ENCODE measurements at places on chromosomes 4 and X.

DNA sequence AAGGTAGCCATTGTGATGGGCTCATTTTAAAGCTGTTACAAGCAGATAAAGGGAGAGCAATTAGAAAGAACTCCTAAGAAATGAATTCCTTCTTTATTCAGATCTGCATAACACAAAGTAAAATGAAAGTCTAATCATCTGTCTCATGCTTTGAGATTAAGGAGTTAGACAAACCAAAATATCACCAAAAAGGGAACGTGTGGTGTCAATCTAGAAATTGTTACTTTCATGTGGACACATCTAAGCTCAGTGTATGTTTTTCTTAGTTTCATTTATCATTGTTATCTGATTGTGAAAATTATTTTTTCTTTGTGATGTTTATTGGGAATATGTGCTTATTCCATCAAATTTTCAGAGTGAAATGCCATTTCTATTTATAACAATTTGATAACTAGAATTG lies 80.3 kb downstream of the BANK1 start:
- no peak for DNase-seq

GRCh38 chr4:94711635-94712034 lies 46.1 kb upstream of the BMPR1B start:
- no peak for DNase-seq

DNA sequence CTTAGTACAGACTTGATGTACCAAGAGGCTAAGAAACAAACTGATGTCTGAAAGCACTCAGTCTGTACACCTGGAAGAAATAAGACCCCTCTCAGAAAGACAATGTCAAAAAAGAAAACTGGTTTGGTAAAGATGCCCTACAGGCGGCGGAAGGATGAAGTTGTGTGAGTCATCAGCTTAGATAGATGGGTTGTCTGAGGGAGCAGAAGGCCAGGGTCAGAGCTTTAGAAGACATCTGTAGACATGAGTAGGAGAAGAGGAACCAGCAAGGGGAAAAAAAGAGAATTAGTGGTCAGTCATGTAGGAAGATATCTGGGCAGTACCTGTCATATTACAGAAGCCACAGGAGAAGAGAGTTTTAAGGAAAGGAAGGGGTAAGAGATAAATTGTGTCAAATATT lies 8.3 kb downstream of the SRPX2 start:
- no peak for DNase-seq

DNA sequence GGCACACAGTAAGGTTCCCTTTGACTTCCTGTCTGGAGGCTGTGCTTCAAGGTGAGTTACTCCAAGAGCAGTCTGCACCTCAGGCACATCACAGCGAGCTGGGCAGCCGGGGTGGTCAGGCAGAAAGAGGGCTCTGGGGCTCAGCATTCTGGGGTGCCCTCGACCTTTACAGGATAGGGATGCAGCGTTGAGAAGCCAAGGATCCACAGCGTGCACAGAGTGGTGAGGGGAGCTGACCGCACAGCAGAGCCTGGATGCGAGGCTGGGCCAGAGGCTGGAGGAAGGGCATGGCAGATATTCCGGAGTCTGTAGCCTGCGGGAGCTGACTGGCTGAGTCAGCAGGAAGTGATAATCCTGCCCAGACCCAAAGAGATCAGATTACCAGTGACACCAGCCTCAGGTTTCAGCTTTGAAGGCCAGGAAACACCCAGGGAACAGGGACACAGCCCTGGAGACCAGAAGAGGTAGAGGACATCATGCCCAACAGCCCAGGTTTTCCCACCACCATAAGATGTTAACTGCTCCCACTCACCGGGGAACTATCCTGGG lies 38.4 kb upstream of the PDLIM3 start:
- DNase-seq, result no peak

DNA sequence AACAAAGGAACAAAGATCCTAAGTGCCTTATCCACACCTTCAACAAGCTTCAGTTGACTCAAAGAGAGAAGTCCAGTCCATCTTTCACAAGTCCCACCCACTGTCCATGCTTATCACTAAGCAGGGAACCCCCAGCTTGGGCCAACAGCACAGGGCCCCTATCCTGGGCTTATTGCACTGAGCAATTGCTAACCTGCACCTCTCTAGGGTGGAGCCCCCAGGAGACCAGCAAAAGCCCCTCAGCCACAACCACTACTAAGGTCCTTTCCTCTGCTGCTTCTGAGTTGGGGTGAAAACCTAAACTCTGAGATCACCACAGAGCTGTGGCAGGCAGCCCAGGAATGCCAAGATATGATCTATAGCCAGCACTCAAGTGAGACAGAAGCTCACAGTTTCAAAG lies 96.7 kb upstream of the PBDC1 start:
- DNase-seq, result no peak

- DNase-seq, result no peak
These were observed 127.0 kb downstream of the STOX2 start for GRCh38 chr4:184032091-184032490.

DNA sequence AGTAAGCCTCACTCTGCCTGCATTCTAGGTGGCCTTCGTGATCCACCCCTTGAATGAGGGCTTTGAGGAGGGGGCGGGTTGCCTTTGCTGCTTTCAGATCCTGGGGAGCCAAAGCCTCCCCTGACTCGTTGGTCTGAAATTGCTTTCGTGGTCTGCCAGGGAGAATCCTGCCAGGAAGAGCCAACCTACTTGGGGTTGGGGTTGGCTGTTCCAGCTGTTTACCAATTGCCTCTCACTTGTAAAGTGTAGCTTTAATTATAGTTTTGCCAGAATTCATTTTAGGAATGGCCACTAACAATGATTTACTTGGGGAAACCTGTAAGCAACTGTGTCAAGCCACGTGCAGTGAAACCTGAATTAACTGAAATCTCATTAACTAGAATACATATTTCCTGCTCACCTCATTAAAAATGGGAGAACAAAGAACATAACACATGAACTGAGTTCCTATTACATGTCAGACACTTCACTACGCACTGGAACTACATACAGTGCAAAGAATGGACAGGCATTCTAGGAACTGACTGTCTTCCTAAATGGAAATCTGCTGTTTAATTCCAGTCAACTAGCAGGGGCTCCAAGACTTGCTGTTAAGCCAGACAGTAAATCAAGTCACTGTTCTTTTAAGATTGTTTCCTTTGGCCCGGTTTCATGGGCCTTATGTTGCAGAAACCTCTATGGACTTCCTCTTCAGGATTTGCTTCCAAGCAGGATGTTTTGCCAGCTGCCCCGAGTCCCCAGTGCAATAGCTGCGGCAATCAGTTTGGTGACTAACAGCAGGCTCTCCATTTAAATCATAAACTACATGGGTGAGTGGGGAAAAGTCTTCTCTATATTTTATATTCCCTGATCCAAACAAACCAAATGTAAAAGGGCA lies 16.4 kb upstream of the NKRF start:
- DNase-seq, result no peak

- DNase-seq, result no peak
These were observed 55.5 kb downstream of the PJA1 start for GRCh38 chrX:69109706-69110105.

- no peak for DNase-seq
These were observed 106.8 kb downstream of the STOX2 start for GRCh38 chr4:184011826-184012380.

DNA sequence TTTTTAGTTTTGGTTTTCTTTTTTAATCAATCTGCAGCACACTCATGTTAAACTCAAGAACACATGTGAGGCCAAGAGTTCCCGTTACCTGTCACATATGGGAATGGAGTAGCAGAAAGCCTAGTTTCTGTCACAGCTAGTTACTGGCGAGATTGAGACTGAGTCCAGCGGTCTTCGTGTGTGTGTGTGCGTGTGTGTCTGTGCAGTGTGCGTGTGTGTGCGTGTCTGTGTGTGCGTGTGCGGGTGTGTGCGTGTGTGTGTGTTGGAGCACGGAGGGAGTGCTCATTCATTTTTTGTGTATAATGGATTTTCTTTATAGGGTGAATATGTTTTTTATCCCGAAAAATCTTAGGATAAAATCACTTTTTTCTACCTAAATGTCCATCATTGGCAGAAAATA lies 19.2 kb downstream of the F11 start:
- DNase-seq, result no peak

GRCh38 chr4:183353557-183353956 lies 31.3 kb upstream of the CLDN24 start:
- DNase-seq, result no peak

- DNase-seq, result no peak
These were observed 47.2 kb downstream of the MAOA start for GRCh38 chrX:43703211-43703791.

DNA sequence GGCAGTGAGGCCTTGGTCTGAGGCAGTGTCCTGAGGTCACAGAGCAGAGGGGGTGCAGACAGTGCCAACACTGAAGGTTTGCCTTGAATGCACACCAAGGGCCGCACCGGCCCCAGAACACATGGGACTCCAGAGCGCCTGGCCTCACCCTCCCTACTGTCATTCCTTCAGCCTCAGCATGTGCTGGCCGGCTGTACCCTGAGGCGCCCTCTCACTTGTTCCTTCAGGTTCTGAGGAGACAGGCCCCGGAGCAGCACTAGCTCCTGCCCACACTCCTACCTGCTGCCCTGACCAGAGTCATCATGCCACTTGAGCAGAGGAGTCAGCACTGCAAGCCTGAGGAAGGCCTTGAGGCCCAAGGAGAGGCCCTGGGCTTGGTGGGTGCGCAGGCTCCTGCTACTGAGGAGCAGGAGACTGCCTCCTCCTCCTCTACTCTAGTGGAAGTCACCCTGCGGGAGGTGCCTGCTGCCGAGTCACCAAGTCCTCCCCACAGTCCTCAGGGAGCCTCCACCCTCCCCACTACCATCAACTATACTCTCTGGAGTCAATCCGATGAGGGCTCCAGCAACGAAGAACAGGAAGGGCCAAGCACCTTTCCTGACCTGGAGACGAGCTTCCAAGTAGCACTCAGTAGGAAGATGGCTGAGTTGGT lies 2.4 kb downstream of the MAGEA12 start:
- DNase-seq, result no peak

DNA sequence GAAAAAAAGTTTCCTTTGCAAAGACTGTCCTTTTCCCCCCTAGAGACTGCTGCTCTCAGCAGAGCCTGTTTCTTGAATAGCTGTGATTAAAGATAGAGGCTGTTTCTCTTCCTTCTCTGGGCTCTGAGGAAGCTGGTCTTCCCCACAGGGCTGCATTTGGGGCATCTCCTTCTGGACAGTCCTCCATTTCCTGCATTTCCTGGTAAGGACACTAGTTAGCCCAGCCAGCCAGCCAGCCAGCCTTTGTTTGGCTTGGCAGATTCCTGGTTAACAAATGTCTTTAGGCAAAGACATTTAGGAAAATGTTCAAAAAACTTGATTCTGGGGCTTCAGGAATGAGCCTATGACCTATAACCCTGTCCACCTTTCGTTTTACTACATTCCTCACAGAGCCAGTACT lies 34.0 kb upstream of the PLAC1 start:
- DNase-seq, result no peak

DNA sequence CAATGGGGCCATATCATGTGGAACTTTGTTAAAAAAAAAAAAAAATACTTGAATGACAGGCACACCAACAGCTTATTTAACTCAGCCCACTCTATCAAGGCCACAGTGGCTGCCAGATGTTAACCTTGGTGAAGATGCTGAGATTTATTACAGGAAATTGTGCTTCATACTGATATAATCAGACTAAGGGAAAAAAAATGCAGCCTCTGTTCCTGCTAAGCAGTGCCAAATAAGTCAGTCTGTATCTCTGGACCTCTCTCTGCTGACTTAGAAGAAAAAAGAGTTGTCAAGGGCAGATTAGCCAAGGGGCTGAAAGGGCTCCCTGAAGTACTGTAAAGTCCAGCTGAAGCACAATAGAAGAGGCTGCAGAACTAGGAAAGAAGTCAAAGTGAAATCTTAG lies 677.7 kb upstream of the HTR2C start:
- no peak for DNase-seq

Measured in retina (tissue), 1 donor.